Prostate gland (tissue), 2 donors: ENCODE measurements at places on chromosomes 3 and 15. TPM values are rescaled to one million over a fixed set of nuclear protein-coding genes. Genes with fewer than 3 reads are reported as not detected.

Gene ZNF501
- 9.7 TPM for total RNA-seq

Gene MESP1
- 67.4 TPM for total RNA-seq

Gene SPINK8
- total RNA-seq: 4.9 TPM

Gene DLEC1
- 13.1 TPM for total RNA-seq

Gene EPB42
- 1.4 TPM for total RNA-seq

Gene CCR3
- total RNA-seq: not detected

Gene LCTL
- total RNA-seq: not detected

Gene MESP2
- 1.4 TPM for total RNA-seq
